ENCODE measurements at places on chromosomes 1 and 21.

DNA sequence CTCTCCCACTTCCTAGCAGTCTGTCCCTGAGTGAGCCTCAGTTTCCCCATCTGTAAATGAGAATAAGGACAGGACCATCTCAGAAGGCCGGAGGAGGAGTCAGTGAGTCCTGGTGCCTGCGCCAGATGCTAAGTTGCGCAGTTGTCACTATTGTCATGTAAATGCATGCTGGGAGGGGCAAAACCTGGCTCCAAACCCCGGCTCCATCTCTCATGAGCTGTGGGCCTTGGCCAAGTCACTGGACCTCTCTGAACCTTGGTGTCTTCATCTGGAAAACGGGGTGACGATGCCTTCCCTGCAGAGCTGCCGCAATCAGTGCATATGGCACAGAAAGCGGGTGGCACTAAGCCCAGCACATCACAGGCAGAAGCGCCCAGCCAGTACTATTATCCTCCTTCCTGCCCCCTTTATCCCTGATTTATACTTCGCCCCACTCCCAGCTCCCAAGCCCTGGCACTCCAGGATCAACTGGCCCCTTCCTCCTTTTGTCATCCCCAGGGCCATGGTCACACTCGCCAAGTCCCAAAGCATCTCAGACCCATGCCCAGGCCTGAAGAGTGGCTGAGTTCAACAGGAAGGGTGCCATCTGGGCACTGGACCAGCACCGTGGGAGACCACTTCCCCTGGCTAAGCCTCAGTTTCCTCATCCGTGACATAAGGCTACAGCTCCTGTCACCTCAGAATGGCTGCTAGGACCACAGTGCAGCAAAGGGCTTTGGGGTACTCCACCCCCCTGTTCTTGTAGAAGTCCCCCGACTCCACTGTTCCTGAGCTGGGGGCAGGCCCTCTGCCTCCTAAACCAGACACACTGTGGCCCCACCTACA, 4.3 kb upstream of the PLEKHG5 start:
- no peak for DNase-seq

DNA sequence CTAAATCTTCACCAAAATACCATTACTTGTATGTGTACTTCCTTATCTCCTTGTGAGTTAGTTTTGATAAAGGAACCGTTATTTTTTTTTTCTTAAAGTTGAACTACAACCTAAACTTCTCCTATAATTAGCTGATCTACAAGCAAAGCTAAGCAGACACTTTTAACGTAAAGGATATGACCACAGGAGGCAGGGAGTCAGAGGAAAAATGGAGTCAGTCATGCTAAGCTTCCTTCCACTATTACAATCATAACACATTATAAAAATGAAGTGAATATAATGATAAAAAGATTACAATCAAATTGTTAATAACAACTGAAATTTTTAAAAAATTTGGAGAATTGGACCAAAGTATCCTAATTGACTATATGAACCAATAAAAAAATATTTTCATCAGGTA, 892.6 kb downstream of the KCNT2 start:
- no peak for DNase-seq

DNA sequence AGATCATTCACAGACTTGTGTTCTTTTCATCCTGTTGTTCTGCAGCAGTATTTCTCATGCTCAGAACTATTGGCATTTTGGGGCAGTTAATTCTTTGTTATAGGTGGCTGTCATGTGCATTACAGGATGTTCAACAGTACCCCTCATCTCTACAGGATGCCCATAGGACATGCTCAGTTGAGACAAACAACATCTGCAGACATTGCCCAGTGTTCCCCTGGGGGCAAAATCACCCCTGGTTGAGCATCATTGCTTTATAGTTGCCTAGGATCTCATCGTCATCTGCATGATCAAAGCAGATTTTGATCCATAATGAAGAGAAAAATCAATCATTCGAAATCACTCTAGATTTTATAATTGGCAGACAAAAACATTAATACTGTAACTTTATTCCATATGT, 222.5 kb upstream of the CACYBP start:
- DNase-seq: no peak

DNA sequence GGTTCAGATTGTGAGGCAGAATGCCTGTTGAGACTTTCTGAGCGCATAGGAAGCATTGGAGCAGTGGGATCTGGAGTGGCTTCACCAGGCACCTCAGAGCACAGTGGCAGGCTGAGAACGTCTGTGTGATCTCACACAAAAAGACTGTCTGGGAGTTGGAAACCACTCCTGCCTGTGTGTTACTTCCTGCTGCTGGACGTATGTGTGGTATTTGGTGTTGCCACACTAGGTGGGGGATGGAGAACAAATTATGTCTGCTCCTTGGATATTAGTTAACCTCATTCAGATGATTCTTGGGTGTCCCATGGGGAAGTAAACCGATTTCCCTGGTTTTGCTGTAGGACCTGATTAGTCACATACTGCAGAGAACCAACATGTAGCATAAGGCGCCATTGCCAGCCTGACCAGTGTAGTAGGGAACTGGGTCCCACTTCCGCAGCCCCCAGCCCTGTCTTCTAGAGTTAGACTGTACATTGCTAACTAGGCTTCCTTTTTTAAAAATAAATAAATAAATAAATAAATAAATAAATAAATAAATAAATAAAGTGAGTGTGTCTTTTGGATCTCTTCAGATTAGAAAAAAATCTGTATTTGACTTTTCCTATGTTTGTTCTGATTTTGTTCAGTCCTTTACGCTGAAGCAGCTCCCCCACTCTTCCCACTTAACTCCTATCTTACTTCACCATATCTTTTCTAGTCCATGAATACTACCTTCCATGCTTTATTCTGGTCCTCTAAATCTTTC, 26.9 kb downstream of the UCK2 start:
- DNase-seq: no peak

DNA sequence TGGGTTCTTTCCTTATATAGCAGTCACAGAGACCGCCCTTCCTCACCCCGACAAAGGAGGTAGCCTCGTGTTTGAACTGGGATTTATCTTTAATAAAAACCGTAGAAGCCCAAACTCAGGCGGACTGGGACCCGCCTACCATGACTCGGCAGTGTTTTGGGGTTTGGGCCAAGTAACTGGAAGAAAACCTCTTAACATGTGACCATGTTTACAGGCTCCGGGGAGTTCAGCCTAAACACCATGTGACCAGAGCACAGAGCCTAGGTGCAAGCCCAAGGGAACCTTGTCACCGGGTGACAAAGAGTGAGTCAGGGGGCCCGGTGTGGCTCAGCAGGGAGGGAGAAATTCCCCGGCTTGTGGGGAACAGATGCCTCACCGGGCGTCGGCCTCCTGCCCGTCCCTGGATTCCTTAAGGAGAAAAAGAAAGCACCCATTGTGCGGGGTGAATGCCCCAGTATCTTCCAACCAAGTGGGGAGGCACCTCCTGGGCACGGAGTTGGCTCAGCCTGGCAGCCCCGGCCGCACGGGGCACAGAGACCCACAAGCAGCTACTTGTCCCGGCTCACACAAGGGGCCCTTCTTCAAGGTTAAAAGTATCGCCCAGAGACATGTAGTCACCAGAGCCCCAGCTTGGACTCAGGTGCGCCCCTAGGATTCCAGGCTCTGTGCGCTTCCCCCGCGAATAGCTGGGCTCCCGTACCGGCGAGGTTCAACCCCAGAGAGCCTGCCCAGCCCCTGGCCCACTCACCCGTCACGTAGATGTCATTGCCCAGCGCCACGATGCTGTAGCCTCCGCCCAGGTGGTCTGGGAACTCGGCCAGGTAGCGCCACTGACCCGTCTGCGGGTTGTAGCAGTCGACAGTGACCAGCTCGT, 1.4 kb downstream of the KLHL21 start:
- DNase-seq: no peak

DNA sequence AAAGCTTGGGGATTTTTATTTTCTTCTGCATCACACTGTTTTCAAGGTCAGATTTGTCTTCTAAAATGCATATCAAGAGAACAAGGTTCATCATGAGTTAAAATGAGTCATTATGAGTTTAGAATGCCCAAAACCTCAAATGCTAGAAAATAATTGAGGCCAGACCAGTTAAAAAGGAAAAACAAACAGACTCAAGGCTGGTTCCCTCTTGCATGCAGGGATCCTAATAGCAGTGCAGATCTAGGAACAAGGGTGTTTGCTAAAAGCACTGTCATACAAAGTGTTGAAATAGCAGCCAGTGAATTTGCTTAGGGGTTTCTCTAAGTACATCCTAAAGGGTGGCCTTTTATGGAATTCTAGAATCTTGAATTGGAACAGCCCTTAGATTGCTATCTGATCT, 15.3 kb downstream of the BEND5 start:
- DNase-seq: no peak

- DNase-seq: peak; percentile 44
Measured at GRCh38 chr1:11806307-11806936, 431 bp downstream of the CLCN6 start.

DNA sequence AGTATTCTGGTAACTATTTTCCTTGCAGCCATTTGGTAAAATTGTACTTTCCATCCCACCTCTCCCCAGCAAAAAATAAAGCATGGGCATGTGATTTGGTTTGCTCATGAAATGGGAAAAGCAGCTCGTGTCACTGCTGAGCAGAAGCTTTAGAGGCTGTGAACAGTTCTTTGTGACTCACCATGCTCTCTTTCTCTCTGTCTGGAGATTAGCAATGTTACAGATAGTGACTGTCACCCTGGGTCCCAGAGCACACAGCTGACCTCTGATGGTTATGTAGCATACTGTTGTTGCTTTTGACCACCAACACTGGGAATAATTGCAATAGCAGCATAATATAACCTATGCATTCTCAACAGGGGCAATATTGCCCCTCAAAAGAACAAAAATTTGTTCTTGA, 70.6 kb downstream of the RGS2 start:
- DNase-seq: no peak

DNA sequence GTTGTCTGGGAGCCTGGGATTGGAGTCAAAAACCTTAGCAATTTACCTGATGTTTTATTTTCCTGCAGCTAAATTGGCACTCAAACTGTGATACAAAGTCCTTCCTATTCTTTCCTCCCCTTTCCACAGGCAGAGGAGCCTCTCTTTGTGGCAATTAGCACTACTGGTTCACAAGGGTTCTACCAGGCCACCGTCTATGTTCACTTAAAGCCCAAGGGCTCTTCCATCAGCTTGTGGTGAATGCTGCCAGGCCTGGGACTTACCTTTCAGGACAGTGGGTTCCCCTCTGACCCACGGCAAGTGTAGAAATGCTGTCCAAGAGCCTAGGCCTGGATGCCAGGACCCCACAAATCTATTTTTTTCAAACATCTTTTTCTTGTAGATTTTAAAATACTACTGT, 251.9 kb upstream of the B3GALT2 start:
- DNase-seq: no peak

GRCh38 chr1:52235646-52236045, 93.8 kb downstream of the ZFYVE9 start:
- no peak for DNase-seq

GRCh38 chr1:117735045-117735992, 129.5 kb downstream of the TENT5C start:
- DNase-seq: no peak

DNA sequence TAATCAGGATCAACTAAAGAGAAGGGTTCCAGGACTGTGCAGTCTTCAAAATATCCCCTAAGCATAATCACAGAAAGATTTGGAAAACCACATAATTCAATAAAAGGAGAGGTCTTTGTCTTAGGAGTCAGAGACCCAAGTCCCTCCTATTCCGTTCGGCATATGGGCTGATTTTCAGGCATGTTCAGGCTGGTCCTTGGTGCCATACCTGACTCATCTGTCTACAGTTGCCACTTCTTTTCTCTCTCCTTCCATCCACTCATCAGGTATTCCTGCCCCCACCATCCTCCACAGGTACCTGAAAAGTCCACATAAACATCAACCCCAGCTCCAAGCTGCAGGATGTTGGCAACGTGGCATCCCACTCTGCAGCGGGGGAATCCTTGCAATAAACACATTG, 29.7 kb upstream of the RPL11 start:
- DNase-seq: no peak

GRCh38 chr1:84479998-84480397, 932 bp downstream of the RPF1 start:
- no peak for DNase-seq

DNA sequence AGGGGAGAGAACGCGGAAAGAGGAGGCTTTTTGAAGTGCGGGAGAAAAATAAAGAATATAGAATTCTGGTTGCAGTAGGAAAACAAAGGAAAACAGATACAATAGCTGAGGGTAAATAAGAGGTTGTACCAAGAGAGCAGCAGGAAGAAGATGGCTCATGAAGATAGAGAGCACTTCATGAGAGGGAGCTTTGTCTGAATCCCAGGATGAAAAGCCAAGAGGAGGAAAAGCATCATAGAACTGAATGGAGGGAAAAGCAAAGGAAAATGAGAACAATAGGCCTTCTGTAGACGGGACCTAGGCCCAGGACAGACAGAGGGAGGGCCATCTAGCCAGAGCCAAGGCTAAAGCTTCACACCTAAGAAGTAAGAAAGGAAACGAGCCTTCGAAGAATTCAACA, 49.5 kb downstream of the ATP6V1G3 start:
- DNase-seq: no peak

GRCh38 chr1:235018161-235018560, 110.5 kb downstream of the TOMM20 start:
- DNase-seq: no peak

DNA sequence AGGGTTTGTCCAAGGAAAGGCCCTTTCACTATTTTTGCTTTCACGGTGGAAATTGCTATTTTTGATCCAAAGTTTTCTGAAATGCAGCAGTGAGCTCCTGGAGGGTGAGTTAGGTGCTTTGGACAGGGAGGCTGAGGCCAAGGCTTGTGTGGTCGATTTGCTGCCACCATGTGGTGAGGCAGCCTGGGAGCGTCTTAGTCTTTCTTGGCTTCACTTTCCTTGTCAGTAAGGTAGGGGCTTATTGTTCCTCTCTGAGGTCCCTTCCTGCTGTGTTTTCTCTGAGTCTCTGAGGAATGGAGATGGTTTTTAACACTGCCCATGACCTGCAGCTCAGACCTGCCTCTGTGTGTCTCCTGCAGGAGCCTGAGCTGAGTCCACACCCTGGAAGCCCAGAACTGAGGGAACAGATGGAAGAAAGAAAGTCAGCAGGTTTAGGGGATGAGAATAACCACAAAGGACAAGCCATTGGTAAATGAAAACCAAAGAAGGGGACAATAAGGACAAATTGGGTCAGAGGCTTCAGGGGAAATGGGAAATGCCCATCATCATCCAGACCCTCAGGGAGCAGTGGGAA, 20.1 kb upstream of the S100A10 start:
- DNase-seq: no peak

DNA sequence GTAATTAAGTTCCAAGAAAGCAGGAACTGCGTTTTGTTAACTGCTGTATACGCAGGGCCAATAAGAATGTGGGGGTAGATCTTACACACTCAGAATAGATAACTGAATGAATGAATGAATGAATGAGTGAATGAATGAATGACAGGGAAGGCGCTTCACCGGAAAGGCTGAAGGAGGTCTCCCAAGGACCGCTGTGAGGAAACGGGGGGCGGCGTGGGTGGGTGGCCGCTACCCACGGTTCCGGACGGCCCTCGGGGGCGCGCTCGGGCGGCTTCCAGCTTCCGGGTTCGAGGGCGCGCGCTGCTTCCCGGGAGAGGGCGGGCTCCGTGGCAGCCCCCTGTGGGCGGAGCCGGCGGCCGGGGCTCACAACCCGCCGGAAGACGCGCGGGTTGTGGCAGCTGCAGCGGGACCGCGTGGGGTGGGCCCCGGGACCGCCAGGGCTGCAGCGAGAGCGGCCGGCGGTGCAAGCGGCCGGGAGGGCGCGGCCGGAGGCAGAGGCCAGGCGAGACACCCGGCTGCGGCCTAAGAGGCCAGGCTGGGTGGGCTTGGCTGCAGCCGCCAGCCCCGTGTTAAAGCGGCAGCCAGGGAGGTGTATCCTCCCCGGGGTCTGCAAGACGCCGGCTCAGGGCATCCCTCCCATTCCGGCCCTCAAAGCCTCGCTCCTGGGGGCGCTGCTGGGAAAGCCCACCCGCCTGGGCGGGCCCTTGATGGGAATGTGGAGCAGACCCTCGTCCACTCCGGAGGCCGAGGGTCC, at the start of gene ZFP69:
Gene ZFP69 (plus strand): TSS at position 367 of the 754 bp plus-strand sequence. CDS start 2,072 bp downstream, outside the sequence.
- peak; percentile 7 for DNase-seq

GRCh38 chr1:56625819-56626440, 19.2 kb upstream of the PRKAA2 start:
- no peak for DNase-seq

Measured in stimulated activated CD4-positive, alpha-beta T cell treated with anti-CD3 and anti-CD28 coated beads, Interleukin-1b, Interleukin-23, amount 100 ng/mL, for 1 hour (primary cell).